ENCODE measurements at places on chromosomes 4 and X. TPM values are rescaled to one million over a fixed set of nuclear protein-coding genes. Genes with fewer than 3 reads are reported as not detected.

GNRHR gene
- not detected for total RNA-seq

UCP1 gene
- not detected for total RNA-seq

CLIC2 gene
- total RNA-seq, result not detected

FGFBP1 gene
- total RNA-seq, result not detected

LANCL3 gene
- 0.95 TPM for total RNA-seq

ZNF141 gene
- 35.8 TPM for total RNA-seq

FAM47E gene
- total RNA-seq, result not detected

USP17L26 gene
- not detected for total RNA-seq

YY2 gene
- total RNA-seq, result 0.56 TPM

RHOXF1 gene
- total RNA-seq, result 0.37 TPM

All from activated T-helper 17 cell treated with anti-CD3 and anti-CD28 coated beads, Interleukin-2, amount 50 U/mL, for 72 hours (primary cell).